Skeletal muscle cell (primary cell): ENCODE measurements at places on chromosomes 6 and 20.

GRCh38 chr6:27149150-27149549 is 98.4 kb upstream of the PRSS16 start:
- no peak for DNase-seq

- DNase-seq = no peak
Observed at GRCh38 chr6:1346558-1347091, 34.7 kb downstream of the FOXQ1 start.

DNA sequence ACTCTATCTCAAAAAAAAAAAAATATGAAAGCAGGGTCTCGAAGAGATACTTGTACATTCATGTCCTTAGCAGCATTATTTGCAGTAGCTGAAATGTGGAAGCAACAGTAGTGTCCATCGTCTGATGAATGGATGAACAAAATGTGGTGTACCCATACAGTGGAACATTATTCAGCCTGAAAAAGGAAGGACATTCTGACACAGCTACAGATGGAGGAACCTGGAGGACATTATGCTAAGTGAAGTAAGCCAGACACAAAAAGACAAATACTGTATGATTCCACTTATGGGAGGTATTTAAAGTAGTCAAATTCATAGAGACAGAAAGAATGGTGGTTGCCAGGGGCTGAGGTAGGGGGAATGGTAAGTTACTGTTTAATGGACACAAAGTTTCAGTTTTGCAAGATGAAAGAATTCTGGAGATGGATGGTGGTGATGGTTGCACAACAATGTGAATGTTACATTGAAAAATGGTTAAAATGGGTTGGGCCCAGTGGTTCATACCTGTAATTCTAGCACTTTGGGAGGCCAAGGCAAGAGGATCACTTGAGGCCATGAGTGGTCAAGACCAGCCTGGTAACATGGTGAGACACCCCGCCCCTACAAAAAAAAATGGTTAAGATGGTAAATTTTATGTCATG is 11.8 kb upstream of the TULP1 start:
- no peak for DNase-seq

- DNase-seq = no peak
Observed at GRCh38 chr6:11654876-11655275, 117.3 kb downstream of the TMEM170B start.

DNA sequence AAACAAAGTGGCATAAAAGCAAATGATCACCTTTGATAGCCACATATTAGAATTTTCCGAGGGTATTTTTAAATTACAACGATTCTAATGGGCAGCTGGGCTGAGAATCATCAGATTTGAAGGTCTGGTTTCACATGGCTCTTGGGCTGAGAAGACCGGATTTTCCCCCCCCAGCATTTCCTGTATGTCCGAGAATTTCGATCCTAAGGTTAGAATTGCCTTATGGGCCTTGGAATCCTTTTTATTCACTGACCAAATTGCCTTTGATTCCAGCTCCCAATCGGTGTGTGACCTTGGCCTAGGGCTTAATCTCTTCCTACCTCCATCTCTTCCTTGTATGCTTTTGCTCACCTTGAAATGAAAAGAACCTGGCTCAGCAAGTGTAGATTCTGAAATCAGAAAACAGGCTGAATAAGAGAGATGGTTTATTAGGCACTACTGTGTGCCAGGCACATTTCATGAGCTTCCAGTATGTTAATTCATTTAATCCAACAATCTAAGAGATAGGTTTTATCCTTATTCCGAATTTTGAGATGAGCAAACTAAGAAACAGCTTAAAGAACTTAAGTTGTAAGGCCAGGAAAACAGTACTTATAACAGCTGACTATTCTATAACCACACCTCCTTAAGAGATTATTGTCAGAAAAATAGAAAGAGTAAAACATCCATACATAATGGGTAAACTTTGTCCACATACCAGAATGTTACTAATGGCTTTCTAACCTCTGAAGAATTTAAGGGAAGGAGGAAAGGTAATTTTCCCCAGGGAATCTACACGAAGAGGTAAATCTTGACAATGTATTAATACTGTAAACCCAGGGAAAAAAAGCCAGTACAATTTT is 39.4 kb downstream of the HFE start:
- no peak for DNase-seq

GRCh38 chr6:3451498-3451897 is 5.4 kb downstream of the SLC22A23 start:
- DNase-seq = no peak

- DNase-seq = no peak
Observed at GRCh38 chr20:49283176-49283702, 5.4 kb upstream of the ZNFX1 start.

GRCh38 chr6:72740135-72740534 is 118.3 kb downstream of the KCNQ5 start:
- no peak for DNase-seq

- no peak for DNase-seq
Observed at GRCh38 chr20:58133020-58133808, 95.2 kb downstream of the ANKRD60 start.

GRCh38 chr20:46624946-46625345 is 26.3 kb downstream of the SLC13A3 start:
- no peak for DNase-seq
